ENCODE measurements at places on chromosomes 3 and 15.
A peak's percentile ranks its signal among the peaks of the same experiment; 100 is the strongest.

DNA sequence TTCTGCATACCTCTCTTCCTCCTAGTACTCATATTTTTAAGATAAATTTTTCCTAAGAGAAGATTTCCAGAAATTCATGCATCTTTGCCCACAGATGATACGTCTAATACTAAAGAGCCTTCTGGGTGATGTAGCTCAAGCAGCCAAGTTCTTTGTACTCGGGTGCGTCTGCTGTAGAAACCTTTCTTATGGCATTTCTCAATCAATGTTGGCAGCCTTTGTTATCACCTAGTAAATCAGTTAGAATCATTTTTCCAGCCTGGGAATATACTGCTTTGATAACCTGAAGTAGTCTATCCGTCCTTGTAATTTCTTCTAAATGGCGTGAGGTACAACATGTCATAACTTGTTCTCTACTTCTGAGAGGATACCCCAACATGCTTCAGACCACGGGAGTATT is 104.5 kb downstream of the GOLIM4 start:
- no peak for DNase-seq

DNA sequence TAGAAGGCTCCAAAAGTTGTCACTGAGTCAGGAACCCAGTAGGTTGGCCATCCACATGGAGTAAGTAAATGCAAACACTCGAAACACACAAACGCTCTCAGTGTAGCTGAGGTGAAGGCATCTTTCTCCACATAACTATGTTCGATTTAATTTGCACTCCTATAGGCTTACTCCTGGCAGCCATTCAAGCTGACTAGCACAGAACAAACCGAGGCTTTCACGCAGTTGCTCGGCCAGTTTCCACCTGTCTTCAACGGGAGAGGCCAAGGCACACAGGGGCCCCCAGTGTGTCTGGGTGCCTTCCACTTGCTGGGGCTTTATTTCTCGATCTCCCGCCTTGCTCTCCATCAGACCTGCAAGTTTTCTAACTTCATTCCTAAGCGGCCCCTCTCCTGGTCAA is 18.9 kb downstream of the RGMA start:
- no peak for DNase-seq

- DNase-seq, result no peak
Observed at GRCh38 chr3:2525968-2526367, 427.3 kb downstream of the CNTN4 start.

DNA sequence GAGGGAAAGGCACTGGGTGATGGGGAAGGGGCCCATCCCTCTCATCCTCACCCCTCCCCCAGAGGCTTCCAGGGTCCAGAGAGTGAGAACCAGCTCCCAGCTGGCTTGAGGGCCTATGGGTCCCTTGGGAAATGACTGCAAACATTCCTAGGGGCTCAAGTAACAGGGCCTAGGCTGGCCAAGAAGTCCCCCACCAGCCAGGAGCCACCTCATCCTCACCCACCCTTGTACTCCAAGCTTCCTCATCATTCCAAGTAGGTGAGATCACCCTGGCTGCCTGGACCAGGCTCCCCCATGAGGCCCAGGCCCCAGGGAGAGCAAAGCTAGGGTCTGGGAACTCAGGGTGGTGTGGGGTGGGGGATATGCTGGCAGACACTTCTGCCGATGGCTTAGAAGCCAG is 14.8 kb downstream of the LOXL1 start:
- no peak for DNase-seq

GRCh38 chr3:71237672-71238071 is 345.9 kb downstream of the FOXP1 start:
- DNase-seq, result no peak

DNA sequence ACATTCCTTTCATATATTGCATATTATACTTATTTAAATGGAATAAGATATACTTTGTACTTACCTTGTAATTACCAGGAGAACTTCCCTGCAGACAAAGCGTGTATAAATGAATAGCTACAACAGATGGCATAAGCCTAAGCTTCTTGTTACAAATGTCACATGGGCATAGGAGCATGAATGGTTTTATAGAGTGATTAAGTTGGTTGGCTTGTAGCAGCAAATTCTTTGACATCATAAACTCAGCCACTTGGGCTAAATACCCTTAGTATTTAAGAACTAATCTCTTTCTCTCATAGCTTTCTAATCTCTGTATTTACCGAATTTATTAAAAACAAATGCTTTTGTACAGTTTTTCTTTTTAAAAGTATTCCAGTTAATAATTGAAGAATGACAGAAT is at the start of gene UBAP1L:
Gene UBAP1L, minus strand, starts transcription at position 115 of the 400 bp plus-strand sequence. CDS start 8,985 bp downstream, outside the sequence.
- no peak for DNase-seq

DNA sequence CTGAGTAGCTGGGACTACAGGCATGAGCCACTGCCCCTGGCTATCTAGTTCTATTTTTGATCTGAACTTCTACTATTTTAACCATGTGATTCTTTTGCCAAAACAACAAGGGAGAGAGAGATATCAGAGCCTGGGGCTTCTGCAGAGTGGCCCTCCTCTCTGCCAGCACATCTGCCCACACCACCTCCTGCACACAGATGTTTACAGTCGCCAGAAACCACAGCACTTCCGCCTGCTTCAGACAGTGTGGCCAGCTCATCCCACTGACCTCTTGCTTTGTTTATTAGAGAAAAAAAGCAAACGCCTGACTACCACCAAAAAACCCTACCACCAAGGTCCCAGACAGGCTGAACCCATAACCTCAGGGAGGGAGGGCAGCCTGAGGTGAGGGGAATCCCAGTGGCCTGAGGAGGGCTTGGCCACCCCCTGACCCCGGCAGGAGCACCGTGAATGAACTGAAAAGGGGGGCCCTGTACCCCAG is 85.9 kb upstream of the ABHD2 start:
- DNase-seq, result no peak

DNA sequence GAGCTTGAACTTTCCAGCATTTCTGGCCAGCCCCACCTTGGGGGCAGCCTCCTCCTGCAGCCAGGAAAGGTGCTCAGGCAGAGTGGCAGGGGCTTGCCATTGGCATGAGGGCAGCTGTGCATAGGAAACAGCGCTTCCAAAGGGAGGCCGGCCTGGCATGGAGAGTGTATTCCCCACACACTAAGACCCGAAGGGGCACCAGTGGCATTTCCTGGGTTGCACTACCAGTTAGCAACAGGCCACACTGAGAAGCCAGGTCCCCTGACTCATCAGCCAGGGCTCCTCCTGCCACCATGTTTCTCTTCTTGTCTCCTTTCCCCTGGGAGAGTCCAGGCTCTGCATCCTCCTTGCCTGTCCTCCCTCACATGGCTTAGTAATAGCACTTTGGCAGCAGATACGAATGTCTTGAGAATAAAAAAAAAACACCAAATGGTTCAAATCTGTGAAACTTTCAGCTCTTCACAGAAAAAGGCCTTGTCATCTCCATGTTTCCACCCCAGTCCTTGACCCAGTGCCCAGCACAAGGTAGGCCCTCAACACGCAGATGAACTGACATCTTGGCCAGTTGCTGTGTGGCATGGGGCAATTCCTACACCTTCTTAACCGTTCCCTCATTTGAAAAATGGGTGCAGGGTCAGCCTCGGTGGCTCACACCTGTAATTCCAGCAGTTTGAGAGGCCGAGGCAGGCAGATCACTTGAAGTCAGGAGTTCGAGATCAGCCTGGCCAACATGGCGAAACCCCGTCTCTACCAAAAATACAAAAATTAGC is 180.4 kb downstream of the SMAD6 start:
- no peak for DNase-seq

DNA sequence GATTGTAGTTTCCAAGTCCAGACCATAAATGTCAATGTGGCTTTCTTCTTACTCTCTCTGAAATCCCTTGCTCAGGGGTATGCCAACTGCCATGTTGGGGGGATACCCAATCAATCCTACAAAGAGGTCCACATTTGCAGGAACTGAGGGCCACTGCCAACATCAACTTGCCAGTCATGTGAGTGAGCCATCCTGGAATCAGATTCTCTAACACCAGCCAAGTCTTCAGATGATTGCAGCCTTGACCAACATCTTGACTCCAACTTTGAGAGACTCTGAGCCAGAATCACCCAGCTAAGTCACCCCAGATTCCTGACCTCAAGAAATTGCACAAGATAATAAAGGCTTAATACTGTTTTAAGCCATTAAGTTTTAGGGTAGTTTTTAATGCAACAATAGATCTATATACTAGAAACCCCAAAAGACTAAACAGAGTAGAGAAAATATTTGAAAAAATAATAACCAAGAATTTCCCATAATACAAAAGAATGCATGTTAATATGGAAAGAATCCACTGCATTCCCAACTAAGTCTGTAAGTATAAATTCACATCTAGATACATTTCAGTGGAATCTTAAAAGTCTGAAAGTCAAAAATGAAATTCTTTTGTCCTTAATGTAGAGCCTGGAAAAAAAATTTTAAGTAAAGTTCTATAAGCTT is 22.4 kb downstream of the ISG20 start:
- DNase-seq, result no peak

GRCh38 chr3:56764904-56765547 is 36.7 kb downstream of the ARHGEF3 start:
- DNase-seq, result no peak

- DNase-seq, result peak; percentile 62
Observed at GRCh38 chr15:86611417-86612040, 531.9 kb downstream of the AGBL1 start.

GRCh38 chr3:68049776-68050175 is 395.4 kb upstream of the SUCLG2 start:
- no peak for DNase-seq

GRCh38 chr3:172915911-172916514 is 165.5 kb downstream of the ECT2 start:
- no peak for DNase-seq

- DNase-seq, result no peak
Observed at GRCh38 chr3:101972430-101973162, 123.3 kb downstream of the NFKBIZ start.

DNA sequence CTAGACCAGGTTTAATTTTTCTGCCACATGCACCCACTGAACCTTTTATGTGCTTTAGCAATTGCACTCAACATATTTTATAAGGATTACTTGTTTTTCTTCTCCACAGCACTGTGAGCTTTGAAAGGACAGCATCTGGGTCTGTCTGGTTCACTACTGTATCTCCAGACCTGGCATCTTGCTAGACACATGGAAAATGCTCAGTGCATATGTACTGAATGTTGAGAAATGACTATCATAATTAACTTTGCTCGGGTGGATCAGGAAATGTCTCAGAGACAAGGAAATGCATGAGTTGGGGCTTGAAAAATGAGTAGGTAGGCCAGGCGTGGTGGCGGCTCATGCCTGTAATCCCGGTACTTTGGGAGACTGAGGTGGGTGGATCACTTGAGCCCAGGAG is 40.2 kb downstream of the DOCK3 start:
- DNase-seq, result no peak

DNA sequence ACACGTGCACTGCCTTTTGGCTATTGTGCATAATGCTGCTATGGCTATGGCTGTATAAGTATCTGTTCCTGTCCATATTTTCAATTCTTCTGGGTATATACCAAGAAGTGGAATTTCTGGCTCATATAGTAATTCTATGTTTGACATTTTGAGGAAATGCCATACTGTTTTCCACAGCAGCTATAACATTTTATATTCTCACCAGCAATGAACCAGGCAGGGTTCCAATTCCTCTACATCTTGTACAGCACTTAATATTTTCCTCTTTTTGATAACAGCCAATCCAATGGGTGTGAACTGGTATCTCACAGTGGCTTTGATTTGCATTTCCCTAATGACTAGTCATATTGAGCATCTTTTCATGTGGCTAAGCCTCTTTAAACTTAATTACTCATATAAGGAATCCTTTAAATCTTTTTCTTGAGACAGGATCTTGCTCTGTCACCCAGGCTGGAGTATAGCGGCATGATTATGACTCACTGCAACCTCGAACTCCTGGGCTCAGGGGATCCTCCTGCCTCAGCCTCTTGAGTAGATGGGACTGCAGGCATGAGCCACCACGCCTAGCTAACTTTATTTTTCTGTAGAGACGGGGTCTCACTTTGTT is 38.1 kb upstream of the IGDCC4 start:
- peak; percentile 26 for DNase-seq

GRCh38 chr3:138455801-138456716 is 21.6 kb downstream of the ESYT3 start:
- DNase-seq, result no peak

DNA sequence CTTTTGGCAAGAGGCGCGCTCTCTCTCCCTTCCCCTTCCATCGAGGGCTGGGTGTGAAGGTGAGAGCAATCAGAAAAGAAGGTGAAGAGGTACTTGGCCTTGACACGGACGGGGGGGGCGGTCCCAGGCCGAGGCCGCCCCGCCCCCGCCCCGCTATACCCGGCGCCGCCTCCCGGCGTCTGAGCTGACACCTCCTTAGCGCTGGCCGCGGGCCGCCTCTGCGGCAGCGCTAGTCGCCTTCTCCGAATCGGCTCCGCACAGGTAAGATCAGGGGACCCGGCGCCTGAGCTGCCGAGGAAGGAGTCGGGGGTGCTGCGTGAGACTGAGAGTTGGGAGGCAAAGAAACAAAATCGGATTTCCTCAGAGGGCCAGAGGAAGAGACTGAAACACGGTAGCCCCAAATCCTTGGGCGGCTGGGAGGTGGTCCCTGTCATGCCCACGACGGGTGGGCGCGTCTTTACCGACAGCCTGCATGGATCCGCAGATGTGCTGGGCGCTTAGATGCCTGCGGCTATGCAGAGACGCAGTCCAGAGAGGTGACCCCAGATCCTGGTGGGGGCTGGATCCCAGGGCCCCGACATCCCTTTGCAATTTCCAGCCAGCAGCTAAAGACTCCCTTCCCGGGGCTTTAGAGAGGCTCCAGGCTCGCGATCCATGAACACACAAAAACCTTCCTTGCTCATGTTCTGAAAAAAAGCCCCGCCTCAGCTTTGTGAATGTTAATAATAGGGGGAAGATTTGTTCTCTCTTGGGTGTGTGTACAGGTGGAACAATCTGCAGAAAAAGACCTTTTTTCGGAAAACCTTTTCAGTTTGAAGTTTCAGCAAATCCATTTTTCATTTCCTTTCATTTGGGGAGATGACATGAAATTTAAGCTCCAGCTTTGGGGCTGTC is at the start of gene ENTPD3:
Gene ENTPD3, plus strand, starts transcription at position 184 of the 894 bp plus-strand sequence. CDS start 874 bp downstream, outside the sequence.
- peak; percentile 2 for DNase-seq

DNA sequence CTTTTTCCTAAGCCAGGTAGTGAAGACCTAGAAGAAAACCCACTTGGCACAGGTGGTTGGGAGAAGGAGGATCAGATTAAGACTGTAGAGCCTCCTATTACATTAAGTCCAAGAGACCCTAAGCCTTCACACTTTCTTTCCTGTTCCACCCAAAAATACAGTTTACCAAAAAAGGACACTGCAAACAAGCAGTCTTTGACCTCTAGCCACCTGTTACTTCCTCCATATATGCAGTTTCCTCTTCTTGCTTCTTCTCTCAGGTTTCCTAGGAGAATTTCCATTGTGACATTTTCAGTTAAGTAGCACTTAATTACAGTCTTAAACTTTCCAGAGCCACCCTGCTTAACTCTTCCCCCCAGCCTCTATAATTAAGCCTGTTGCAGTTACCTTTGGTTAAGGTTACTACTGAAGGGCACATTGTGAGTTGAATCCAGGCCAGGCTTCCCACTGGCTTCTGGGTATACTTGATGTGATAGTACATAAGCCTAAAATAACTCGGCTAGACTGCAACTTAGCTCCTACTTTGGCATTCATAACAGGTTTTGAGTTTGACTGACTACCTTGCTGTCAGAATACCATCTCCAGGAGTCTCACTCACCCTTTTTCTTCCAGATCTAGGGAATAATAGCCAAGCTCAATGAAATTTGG is 114.2 kb upstream of the UMPS start:
- DNase-seq, result no peak

GRCh38 chr15:25741256-25741580 is 121.9 kb downstream of the ATP10A start:
- DNase-seq, result no peak

- peak; percentile 58 for DNase-seq
Observed at GRCh38 chr3:188956839-188957489, 214.8 kb upstream of the TPRG1 start.

Data from CD4-positive, alpha-beta T cell treated with Interleukin-2 at 100 ng/mL for 4 hours (primary cell).